Heart left ventricle (tissue), 16 donors: ENCODE measurements at places on chromosomes 6 and 20. TPM values are rescaled to one million over a fixed set of nuclear protein-coding genes. Genes with fewer than 3 reads are reported as not detected.

GNAS-AS1 gene
- total RNA-seq, result 0.79 TPM

DNAH8 gene
- not detected for total RNA-seq

EPHA7 gene
- total RNA-seq, result 3.1 TPM

SFTA2 gene
- total RNA-seq, result not detected

CCDC170 gene
- total RNA-seq, result 0.30 TPM

DNA sequence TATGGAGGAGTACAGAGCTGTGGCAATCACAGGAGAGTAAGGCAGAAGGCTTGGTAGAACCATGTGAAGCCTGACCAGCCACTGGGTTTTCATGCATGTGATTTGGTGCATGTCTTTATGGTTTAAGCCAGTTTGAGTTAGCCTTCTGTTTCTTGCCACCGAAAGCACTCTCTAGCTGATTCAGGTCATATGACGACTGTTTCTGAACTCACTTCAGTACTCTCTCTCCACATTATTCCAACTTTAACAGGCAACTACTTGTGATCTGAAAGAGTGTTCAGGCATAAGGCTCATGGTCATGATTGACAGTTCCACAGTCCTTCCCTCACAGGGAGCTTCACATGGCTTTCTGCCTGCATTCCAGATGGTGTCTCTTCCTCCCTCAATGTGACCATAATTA lies 63.3 kb upstream of the TAB2 start:
- DNase-seq, result no peak

GRCh38 chr20:12883507-12883885 lies 125.3 kb upstream of the SPTLC3 start:
- no peak for DNase-seq

DNA sequence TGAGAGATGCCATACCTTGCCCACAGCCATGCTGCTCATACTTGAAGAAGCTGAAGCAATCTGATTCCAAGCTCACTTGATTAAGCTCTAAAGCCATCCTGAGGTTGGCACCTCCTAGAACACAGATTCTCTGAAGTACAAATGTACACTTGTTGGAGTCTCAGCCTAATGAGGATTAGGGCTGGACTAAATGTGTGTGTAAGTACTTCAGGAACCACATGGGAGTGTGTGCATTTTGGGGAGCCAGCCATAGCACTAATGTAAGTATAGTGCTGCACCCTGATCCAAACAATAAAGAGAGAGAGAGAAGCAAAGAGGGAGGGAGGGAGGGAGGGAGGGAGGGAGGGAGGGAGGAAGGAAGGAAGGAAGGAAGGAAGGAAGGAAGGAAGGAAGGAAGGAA lies 458.6 kb downstream of the MAFB start:
- no peak for DNase-seq

DNA sequence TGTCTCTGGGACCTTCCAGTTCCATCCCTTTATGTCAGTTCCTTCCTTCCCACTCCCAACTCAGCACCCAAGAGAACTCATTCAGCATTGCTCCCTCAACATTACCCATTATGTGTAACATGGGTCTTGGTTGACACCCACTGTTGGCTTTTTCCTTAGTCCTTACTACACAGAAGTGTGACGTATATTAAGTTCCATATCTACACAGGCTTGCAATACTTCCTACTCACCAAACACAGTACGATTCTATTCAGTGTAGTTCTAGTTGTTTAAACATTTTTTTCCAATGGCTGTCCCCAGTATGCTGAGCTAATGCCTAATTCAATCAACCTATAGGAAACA lies 37.7 kb downstream of the ARHGAP18 start:
- DNase-seq, result no peak

- no peak for DNase-seq
Observed at GRCh38 chr6:146545581-146545980, 1.9 kb downstream of the RAB32 start.

DNA sequence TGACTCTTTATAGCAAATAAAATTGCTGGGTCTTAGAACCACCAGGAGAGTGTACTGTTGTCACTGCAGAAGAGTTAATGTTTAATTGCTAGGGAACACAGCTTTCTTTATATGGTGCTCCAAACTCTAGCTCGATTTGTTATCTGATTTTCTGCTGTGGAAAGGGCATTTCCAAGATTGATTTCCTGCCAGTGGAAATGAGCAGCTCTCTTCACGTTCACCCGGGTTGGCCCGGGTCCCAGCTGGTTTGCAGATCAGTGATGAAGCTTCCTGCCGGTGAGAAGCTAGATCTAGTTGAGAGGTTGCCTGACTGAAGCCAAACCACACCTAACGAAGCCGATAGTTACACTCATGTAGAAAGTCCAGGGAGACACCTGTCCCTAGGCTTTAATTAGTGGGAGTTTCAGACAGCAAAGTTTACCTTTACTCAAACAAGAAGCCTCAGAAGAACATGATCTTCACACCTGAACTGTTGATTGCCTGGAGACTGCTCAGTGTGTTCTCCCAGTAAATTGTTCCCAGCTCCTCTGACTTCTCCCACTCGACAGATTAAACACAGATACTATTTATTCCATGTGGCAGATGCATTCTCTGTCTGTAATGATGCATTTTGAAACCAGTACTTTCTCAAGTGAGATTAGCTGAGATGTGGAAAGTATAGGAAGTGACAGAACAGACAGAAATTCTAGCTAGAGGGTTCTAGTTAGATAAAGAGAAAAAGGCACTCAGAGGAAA lies 27.8 kb downstream of the PAQR8 start:
- DNase-seq, result peak; percentile 36

DNA sequence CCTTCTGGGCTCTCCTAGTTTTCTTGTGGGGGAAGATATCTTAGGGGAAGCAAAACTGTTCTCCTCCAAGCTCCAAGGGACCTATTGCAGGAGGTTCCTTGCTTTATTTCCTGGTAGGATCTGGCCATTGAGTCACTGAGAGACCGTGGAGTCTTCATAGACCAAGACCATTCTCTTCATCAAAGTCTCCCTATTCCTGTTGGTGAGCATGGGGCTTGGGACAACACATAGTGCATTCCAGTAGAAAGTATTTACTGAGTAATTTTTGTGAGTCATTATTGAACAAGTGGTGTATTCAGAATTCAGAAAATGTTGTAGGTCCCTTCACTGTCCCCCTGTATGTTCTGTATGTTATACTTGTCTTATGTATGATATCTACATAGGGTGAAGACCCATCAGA lies 133.6 kb downstream of the CDH26 start:
- DNase-seq, result no peak

- DNase-seq, result no peak
Observed at GRCh38 chr6:147768969-147769368, 260.5 kb downstream of the SAMD5 start.

DNA sequence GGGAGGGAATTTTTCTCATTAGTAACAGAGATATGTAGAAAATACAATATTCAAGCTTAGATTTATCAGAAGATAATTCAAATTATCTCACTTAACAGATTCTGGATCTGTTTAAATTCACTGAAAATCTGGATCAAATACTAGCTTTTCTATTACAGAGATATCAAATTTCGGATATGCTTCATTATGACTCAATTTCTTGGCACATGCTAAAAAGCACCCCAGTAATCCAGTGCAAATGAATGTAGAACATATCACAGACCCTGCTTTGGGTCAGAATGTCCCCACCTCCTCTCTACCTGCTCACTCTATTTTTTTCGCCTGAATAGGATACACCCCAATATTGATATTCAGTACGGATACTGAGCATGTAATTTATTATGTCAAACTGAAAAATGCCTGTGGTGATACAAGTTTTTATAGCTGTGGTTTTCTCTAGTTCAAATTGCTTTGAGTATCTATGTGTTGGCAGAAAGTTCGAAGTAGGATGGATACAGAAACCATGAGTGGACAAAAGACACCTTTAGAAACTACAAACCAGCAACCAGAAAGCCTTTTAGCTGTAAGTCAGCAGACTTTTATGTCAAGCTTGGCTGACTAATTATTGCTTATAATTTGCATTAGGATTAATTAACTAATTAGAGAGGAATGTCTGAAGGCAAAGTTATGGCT lies 290.0 kb downstream of the TFAP2B start:
- no peak for DNase-seq
